ENCODE measurements at places on chromosomes 2 and 18.
A peak's percentile ranks its signal among the peaks of the same experiment; 100 is the strongest.

DNA sequence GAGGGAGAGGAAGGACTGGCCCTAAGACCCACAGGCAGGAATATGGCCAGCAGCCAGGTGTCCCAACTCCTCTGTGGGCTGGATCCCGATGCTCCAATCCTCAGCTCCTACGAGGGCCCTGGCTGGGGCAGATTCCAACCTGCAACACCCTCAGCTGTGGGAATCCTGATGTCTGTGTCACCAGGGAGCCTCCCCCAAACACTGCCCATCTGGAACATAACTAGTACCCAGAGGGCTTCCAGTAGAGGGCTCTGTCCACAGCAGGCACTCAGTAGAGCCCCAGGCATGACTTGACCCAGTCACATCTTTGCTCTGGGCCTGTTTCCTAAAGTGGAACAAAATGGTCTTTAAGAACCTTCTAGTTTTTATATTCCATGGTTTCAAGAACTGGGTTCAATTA lies 20.6 kb upstream of the LOXHD1 start:
- DNase-seq = no peak

GRCh38 chr2:225196579-225196978 lies 154.3 kb upstream of the DOCK10 start:
- DNase-seq = no peak

DNA sequence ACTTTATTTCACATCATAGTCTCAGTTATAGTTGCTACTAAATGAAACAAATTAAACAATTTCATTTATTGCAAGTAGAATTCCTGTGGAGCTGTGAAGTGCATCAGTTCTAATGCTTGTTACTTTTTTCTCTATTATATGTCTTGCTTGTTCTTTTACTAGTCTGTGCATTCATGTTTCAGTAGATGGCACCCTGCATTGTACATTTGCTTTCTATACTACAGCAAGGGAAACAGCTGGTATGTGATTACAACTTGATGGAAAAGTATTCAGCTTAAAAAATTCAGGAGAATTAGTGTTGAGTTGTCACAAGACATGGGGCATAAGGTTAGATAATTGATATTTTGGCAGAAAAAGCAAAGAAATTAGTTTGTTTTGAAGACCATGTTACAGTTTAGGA lies 72.3 kb downstream of the TANK start:
- DNase-seq = no peak

- no peak for DNase-seq
Measured at GRCh38 chr18:76979906-76980305, 152.7 kb downstream of the MBP start.

GRCh38 chr2:138516030-138516704 lies 14.6 kb downstream of the SPOPL start:
- no peak for DNase-seq

GRCh38 chr2:101682311-101682710 lies 15.2 kb upstream of the MAP4K4 start:
- DNase-seq = no peak

DNA sequence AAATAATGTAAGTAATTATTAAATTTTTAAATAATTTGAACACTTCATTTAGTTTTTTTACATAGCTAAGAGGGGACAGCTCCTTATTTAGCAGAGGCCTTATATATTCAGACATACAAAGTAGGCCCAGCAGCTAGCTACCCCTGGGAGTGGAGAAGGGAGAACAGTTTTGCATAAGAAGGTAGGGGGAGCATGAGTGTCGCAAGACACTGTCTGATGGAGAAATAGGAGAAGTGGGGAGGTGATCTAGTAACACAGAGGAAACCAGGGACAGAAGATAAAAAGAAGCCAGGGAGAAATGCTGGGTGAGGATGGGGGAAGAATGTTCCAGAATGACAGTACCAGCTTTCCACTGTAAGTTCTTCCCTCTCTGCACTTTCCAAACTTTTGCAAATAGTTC lies 16.0 kb upstream of the RGPD4 start:
- no peak for DNase-seq

- no peak for DNase-seq
Measured at GRCh38 chr2:6352906-6353515, 512.7 kb downstream of the CMPK2 start.

GRCh38 chr2:232238108-232238507 lies 140.4 kb upstream of the ALPP start:
- peak; percentile 10 for DNase-seq

DNA sequence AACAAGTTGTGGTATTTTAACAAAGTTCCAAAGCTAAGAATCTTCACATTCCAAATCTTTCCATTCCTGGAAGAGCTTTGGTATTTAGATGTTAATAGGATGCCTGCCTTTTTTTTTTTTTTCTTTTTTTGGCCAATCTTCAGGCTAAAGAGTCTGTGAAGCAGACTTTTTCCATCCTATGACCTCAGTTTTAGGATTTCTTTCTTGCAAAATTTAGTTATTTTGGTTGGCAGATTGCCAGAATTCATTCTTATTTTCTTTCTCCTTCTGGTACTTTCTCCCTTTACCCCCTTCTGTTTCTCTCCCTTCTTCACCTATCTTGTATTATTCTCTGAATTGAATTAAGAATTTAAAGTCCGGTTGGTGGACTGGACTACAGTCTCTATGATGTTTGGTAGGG lies 217.8 kb upstream of the REV1 start:
- no peak for DNase-seq

DNA sequence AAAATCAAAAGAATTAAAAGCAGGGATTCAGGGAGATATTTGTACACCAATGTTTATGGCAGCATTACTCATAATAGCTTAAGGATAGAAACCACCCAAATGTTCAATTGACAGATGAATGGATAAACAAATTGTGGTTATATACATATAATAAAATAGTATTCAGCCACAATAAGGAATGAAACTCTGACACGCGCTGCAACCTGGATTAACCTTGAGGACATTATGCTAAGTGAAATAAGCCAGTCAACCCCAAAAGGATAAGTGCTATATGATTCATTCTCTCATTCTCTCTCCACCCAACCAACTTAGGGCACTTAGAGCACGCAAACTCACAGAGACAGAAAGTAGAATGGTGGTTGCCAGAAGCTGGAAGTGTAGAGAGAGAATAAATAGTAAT lies 216.8 kb upstream of the SLC14A2 start:
- no peak for DNase-seq

DNA sequence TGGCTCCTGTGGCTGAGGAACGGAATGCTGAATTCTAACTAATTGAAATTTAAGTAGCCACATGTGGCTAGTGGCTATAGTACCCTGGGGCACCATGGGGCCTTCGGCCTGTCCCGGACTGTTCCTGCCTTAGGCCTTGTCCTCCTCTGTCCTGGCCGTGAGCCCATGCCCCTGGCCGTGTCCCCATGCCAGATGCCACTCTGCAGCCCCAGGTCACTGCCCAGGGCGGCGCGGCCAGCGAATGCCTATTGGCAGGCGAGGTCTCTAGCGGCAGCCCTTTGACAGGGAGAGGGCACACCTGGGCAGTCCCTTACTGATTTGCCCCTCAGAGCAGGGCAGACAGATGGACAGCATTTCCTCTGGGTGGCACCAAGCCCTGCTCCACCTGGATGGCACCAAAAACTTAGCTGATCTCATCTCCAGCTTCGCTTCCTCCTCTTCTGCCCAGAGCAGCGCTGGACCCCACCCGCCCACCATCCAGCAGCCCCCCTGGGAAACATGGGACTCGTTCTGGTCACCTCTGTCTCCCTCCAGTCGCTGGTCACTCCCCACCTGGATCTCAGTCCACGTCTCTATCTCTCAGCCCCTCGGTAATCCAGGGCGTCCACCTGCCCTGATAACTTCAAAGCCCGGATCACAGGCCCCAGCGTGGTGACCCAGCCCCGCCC lies 1.1 kb upstream of the DGKD start:
- no peak for DNase-seq

DNA sequence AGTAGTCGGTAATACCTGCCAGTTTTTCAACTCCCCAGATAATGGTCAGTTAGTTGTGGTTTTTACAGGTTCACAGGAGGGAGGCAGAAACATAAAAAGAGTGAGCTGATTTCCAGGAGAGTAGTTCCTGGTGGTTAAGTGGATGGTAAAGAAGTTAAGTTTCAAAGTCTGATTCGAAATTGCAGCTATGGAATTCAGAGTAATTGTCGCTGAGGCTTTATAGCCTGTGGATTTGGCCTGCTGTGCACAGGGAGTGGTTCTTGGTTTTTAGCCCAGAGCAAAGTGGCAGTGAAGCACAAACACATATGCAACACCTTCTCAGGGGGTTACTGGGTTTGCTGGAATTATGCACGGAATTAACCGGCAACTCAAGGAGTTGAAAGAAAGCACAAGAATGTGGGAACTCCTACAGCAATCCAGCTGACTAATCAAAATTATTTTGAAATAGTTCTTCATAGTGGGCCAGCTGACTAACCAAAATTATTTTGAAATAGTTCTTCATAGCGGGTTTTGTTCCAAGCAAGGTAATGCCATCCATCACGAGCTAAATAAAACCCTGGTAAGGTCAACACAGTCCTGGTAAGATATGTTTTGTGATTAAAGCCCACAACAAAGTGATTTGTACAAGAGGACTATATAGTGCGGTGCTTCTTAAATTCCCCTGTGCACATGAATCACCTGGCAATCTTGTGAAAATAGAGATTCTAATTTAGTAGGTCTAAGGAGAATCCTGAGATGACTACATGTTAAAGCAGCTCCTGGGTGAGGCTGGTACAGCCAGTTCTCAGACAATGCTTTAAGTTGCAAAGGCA lies 94.4 kb downstream of the SGPP2 start:
- no peak for DNase-seq

DNA sequence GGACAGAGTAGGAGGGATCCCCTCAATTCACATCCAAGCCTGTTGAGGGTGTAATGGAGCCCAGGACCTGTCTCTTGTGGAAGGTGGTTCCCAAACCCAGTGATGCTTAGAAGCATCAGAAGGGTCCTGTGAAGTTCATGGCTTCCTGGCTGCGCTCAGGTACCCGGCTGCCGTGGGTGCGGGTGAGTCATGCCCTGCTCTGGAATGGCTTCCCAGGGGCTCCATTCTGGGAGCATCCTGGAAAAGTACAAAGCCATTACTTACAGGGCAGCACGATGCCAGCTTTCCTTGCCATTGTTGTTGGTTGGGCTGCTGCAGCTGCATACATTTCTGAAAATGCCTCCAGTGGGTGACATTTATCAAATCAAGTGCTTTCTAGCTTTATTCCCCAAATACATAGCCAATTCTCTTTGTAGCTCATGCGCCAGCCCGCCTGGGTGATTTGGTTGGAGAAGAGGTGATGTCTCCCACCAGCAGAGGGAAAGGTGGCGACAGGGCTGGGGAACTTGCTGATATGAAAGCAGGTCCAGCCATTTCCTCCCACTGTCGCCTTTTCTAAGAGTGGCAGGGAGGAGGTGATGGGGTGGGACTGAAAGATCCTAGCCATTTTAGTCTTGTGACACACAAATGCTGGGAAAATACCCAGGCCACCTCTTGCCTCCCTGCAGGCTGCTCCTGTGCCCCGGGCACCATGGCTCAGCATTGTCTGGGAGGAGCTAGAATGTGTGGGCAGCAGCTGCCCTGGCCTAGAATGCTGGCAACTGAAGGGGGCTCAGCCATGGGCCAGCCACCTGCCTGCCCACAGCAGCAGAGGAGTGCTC lies 65.9 kb upstream of the HPCAL1 start:
- DNase-seq = no peak

GRCh38 chr2:205650931-205651330 lies 31.4 kb upstream of the NRP2 start:
- DNase-seq = no peak

- no peak for DNase-seq
Measured at GRCh38 chr2:158269143-158269542, 167.5 kb downstream of the UPP2 start.

GRCh38 chr2:121570667-121571055 lies 40.0 kb downstream of the RNU4ATAC start:
- DNase-seq = no peak

GRCh38 chr2:16625759-16626158 lies 39.9 kb downstream of the CYRIA start:
- no peak for DNase-seq

- DNase-seq = no peak
Measured at GRCh38 chr2:5491523-5491922, 200.7 kb upstream of the SOX11 start.

GRCh38 chr2:75102011-75102410 lies 97.3 kb downstream of the TACR1 start:
- DNase-seq = no peak

DNA sequence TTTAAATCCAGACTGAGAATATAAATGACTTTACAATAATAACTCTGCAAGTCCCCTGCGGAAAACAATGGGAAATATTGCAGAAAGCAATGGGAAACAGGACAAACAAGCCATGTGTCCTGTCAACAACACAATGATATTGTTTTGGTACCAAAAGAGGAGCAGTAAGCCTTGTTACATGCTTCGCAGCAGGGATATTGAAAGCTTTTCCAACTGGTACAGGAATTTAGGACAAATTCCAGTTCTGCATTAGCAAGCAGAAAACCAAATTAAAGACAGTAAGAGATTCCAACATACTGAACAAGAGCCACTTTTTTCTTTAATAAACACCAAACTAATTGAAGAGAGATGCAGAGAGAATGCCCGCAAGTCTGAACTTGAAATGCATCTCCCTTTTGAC lies 30.0 kb downstream of the FRZB start:
- DNase-seq = no peak

- no peak for DNase-seq
Measured at GRCh38 chr2:8197101-8197500, 484.8 kb upstream of the ID2 start.

DNA sequence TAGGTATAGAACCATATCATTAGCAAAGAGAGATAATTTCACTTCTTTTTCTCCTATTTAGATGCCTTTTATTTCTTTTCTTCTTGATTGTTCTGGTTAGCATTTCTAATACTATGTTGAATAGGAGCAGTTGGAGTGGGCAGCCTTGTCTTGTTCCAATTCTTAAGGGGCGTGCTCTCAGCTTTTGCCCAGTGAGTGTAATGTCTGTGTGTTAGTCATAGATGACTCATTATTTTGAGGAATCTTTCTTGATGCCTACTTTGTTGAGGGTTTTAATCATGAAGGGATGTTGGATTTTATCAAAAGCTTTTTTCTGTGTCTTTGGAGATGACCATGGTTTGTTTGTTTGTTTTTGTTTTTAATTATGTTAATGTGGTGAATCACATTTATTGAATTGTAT lies 1453.1 kb upstream of the SLC39A10 start:
- no peak for DNase-seq

DNA sequence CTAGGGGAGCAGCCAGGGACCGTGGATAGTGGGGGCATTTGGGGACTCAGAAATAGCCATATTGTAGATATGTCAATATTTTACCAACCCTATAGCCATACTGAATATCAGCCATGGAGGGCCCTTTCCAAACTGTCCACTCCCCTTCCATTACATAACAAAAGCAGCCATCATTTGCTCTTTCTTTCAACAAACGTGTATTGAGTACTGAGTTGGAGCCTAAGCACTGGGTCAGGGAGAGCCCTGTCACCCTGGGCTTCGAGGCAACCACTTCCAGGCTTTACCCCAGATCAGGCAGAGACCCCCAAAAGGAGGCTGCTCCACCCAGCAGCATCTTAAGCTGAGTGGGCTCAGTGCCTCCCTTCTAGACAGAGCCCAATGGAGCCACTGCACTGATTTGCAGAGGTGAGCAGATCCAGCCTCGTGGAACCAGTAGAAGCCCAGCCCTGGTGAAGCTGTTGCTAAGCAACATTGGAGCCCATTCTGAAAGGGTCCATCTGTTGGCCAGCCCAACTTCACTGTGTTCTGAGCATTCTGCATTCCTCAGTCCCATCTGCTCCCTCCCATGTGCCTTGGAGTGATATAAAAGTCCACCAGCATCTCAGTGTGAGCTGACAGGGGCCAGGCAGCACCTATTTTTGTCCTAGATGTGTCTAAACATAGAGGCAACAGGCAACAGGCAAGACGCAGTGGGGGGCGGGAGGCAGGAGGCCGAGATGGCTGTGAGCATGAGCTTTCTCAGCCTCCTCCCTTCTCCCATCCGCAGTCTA lies 112.1 kb downstream of the PLB1 start:
- no peak for DNase-seq

- peak; percentile 21 for DNase-seq
Measured at GRCh38 chr2:147327613-147328012, 517.2 kb upstream of the ACVR2A start.
